ENCODE measurements at places on chromosomes 3 and 15.

- DNase-seq, result no peak
Measured at GRCh38 chr3:71977525-71977924, 192.6 kb upstream of the PROK2 start.

DNA sequence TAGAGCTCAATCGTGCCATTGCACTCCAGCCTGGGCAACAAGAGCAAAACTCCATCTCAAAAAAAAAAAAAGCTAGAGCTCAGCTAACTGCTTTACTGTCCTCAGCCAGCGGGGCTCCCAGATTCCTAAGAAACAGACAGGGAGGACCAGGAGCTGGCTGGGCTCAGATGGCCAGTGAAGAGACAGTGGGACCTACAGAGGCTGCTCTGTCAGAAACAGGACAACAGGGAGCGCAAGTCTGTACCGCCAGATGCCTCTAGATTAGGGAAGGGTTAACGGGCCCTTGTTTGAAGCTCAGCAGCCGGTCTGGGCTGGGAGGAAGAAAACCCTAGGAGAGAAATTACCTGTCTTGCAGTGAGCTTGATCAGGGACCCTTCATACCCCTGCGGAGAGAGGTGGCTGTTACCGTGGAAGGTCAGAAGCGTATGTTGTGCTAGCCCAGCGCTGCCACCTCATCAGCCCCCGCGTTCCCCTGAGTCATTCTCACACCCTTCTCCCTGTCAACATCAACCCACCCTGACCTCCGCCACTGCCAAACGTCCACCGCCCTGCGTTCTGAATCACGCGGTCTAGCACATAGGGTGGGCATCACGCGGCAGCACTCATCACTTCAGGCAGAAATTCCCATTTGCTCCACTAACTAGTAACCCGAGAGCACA is 25.3 kb downstream of the RBPMS2 start:
- no peak for DNase-seq

DNA sequence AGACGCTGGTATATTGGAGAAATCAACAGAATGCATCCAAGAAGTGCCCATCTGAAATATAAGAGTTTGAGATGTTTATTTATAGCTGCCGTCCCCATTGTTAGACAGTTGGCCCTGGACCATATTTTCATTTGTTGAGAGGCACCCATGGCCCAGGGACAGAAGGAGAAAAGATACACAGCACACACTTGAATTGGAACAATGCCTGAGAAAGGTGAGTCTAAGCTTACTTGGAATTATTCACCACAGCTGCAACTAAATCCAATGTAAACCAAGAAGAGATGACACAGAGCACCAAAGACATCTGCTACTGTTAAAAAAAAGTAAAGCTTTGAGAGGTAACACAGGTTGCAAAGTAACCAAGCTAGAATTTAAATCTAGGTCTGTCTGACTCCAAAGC is 525.5 kb upstream of the NAALADL2 start:
- DNase-seq, result no peak

- no peak for DNase-seq
Measured at GRCh38 chr3:74537164-74537563, 77.3 kb downstream of the CNTN3 start.

DNA sequence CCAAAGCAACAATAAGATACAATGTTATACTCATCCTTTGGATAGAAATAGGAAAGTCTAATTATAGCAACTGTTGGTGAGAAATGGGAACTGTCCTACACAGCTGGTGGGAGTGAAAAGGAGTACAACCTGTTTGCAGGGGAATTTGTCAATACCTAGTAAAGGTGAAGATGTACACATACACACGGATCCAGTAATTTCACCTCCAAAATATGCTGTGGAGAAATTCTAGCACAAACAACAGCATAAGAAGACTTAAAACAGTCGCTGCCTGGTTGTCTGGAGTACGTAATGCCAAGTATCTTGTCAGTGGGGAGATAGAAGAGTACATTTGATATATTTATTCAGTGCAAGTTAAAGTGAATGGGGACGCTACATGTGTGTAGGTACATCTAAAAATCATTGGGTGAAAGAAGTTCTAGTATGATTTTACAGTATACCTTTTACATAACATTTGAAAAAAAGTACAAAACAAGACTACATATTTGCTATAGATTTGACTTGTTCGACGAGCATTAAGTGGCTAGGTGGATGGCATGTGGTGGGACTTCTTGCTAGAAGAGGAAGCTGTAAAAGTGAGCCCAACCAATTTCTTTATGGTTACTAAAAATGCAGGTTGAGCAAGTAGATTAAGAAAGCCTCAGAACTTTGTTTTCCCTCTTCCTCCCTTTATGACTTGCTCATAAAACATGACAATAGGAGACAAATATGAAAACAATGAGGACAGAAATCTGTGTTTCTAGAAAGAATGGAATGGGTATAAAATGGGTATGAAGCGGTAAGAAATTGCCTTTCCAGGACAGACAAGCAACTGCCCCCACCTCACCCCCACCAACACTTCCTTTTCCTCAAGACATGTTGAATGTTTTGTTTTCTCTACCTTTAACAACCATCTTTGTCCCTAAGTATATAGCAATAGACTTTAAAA is 50.2 kb upstream of the CCR4 start:
- no peak for DNase-seq

GRCh38 chr15:48084759-48085590 is 35.8 kb upstream of the SLC24A5 start:
- DNase-seq, result no peak
